GM23338 (cell line): ENCODE measurements at places on chromosomes 1 and 21. TPM values are rescaled to one million over a fixed set of nuclear protein-coding genes. Genes with fewer than 3 reads are reported as not detected.

GRCh38 chr1:190852611-190853010, 374.9 kb upstream of the BRINP3 start:
- DNase-seq: no peak

GRCh38 chr1:12001249-12001917, 17.9 kb upstream of the MIIP start:
- DNase-seq: peak; percentile 89

GRCh38 chr21:20215959-20216358, 782.2 kb upstream of the NCAM2 start:
- no peak for DNase-seq

GRCh38 chr1:118588566-118588965, 399.6 kb downstream of the TBX15 start:
- no peak for DNase-seq

- DNase-seq: no peak
Measured at GRCh38 chr1:194055536-194055935, 869.1 kb upstream of the B3GALT2 start.

DNA sequence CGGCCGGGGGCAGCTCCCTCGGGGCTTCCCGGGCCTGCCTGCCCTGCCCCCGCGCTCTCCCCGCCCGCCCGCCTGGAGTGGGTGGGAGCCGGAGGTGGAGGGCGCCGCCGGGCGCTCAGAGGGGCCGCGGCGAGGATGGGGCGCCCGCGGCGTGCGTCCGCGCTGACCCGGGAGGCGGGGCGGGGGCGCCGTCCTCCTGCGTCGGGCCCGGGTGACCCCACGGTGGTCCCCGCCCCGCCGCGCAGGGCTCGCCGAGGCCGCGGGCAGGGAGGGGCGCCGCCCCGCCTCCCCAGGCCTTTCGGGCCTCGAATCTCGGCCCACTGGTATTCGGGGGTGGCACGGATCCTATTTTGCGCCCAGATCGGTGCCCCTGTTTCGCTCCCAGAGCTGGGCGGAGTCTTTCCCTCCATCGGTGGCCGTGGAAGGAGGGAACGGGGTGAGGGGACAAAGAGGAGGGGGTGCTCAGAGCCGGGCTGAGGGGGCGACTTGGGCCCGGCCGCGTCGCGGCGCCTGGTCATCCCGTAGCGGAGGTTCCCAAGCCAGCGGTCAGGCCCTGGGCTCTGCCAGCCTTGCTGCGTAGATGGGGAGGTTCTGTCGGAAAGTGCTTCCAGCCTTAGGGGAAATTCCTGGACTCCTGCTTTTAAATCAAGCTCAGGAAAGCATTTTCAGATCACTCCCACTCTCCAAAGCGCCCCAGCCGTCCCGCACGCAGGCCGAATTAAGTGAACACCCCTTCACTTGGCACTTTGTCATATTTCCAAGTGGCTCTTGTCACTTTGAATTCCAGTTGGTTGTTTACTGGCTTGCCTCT, 545 bp downstream of the PATJ start:
- DNase-seq: peak; percentile 63

The SPTA1 gene
- total RNA-seq: not detected in 2 replicates

The TRNP1 gene
- 54.3 and 69.3 TPM in 2 replicates for total RNA-seq
